ENCODE measurements at places on chromosomes 2 and 18. TPM values are rescaled to one million over a fixed set of nuclear protein-coding genes. Genes with fewer than 3 reads are reported as not detected.

DNA sequence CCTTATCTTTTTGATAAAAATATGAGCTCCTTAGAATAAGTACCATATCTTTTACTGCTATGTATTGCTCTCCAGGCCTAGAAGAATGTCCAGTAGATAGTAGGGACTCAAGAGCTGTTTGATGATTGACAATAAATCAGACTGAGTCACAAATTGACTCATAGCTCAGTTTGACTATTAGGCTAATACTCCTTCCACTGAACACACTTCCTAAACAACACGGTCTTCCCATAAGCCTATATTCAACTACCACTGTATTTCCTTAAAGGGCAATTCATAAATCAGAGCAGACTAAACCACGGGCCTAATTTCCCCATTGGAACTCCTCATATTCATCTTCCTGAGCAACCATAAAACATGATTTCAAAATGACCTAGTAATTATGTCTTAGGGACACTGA, 258.5 kb downstream of the ALK start:
- no peak for DNase-seq

DNA sequence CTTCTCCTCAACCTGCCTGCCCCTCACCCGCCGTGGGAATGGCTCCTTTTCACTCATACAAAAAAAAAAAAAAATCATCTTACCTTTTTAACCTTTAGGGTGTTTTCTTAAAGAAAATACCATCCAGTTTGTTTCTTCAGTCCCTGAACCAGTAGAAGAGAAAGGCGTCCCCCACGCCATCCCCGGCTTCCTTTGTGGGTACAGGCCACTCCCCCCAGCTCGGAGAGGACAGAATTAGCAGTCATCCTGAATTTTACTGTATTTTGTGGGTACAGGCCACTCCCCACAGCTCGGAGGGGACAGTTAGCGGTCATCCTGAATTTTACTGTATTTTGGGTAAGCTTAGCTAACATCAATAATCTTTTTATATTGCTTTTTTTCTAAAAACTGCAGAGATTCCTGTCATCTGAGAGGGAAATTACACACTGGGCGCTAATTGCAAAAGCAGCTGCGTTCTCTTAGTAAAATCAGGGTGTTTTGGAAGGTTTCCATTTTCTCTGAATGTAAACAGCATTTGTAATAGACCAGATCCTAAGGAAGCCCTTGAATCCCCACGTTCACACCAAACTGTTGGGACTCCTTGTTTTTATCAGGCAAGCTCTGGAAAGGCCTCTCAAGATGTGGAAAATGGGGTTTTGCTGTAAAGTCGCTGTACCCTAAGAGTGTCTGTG, 72.5 kb downstream of the NFATC1 start:
- no peak for DNase-seq

- DNase-seq = no peak
Observed at GRCh38 chr18:10454681-10455557, 484 bp downstream of the APCDD1 start.

GRCh38 chr18:3689091-3689490, 239.1 kb downstream of the TGIF1 start:
- no peak for DNase-seq

Gene PAX3
- polyA plus RNA-seq = not detected

Data from naive B cell (primary cell).